ENCODE measurements at places on chromosomes 2 and 18. TPM values are rescaled to one million over a fixed set of nuclear protein-coding genes. Genes with fewer than 3 reads are reported as not detected.

Gene RAB1A
- polyA plus RNA-seq, result 146 TPM

Gene GREB1L
- polyA plus RNA-seq, result 14.2 TPM

Gene REG1B
- polyA plus RNA-seq, result not detected

Gene NT5C1B
- 0.22 TPM for polyA plus RNA-seq

Gene TMBIM1
- 87.6 TPM for polyA plus RNA-seq

Gene LRRC30
- polyA plus RNA-seq, result 7.2 TPM

Gene ST6GAL2
- 3.0 TPM for polyA plus RNA-seq

Gene KIAA2012
- not detected for polyA plus RNA-seq

Gene DIPK1C
- 9.7 TPM for polyA plus RNA-seq

Gene UNC80
- 1.9 TPM for polyA plus RNA-seq

Gene CYBRD1
- polyA plus RNA-seq, result 90.4 TPM

Gene DCDC2C
- polyA plus RNA-seq, result 0.34 TPM

Gene ITPRIPL1
- not detected for polyA plus RNA-seq

Gene NEU2
- polyA plus RNA-seq, result not detected

Gene LRRTM4
- not detected for polyA plus RNA-seq

Gene TLX2
- not detected for polyA plus RNA-seq

Gene RGPD3
- polyA plus RNA-seq, result 0.05 TPM

Gene VSNL1
- polyA plus RNA-seq, result 6.7 TPM

Gene NETO1
- 0.12 TPM for polyA plus RNA-seq

Gene CXCR4
- polyA plus RNA-seq, result 31.5 TPM

Gene CHST10
- 25.2 TPM for polyA plus RNA-seq

Gene TMEM18
- 101 TPM for polyA plus RNA-seq

Gene MAPRE3
- polyA plus RNA-seq, result 26.0 TPM

Gene EML6
- 52.3 TPM for polyA plus RNA-seq

Gene HOXD3
- polyA plus RNA-seq, result 2.5 TPM

Gene PROM2
- polyA plus RNA-seq, result 15.6 TPM

Gene PPP1R1C
- polyA plus RNA-seq, result 2.1 TPM

Gene MC2R
- polyA plus RNA-seq, result 0.34 TPM

Gene LYPD6
- polyA plus RNA-seq, result 2.4 TPM

Gene FAM228A
- polyA plus RNA-seq, result not detected

Gene TGFA
- polyA plus RNA-seq, result 0.52 TPM

Gene IKZF2
- 5.4 TPM for polyA plus RNA-seq
